ENCODE measurements at places on chromosomes 5 and 9. TPM values are rescaled to one million over a fixed set of nuclear protein-coding genes. Genes with fewer than 3 reads are reported as not detected.

The ZDHHC11 gene
- total RNA-seq = 28.7 TPM

- H3K36me3 ChIP-seq = no peaks in the 10 kb centered on the region
- H3K4me3 ChIP-seq = no peak overlapping the region
- no peaks in the 10 kb centered on the region for H3K27me3 ChIP-seq
- DNase-seq = no peak
Observed at GRCh38 chr5:20604992-20605391, 617.0 kb upstream of the CDH18 start.

The EIF4E1B gene
- total RNA-seq = not detected

- no peaks in the 10 kb centered on the region for H3K36me3 ChIP-seq
- DNase-seq = no peak
- peaks cover 17% of the 10 kb centered on the region for H3K4me1 ChIP-seq
- no peak overlapping the region for H3K4me3 ChIP-seq
Observed at GRCh38 chr5:124605541-124605940, 140.9 kb downstream of the ZNF608 start.

- no peak for DNase-seq
- H3K4me3 ChIP-seq = no peak overlapping the region
- no peaks in the 10 kb centered on the region for H3K4me1 ChIP-seq
- H3K36me3 ChIP-seq = no peaks in the 10 kb centered on the region
- no peak overlapping the region for H3K27ac ChIP-seq
Observed at GRCh38 chr5:93343570-93343969, 237.4 kb downstream of the NR2F1-AS1 start.

GRCh38 chr5:54469622-54470021 is 14.1 kb downstream of the HSPB3 start:
- H3K27me3 ChIP-seq = no peaks in the 10 kb centered on the region
- DNase-seq = no peak
- H3K4me1 ChIP-seq = no peaks in the 10 kb centered on the region
- H3K36me3 ChIP-seq = no peaks in the 10 kb centered on the region
- H3K4me3 ChIP-seq = peak overlapping the region; percentile 31
- peak overlapping the region; percentile 59 for H3K27ac ChIP-seq

The CTXN3 gene
- not detected for total RNA-seq

The TRIP13 gene
- 1.0 TPM for total RNA-seq

The SLIT3 gene
- 48.6 TPM for total RNA-seq

The GPR150 gene
- total RNA-seq = 0.18 TPM

DNA sequence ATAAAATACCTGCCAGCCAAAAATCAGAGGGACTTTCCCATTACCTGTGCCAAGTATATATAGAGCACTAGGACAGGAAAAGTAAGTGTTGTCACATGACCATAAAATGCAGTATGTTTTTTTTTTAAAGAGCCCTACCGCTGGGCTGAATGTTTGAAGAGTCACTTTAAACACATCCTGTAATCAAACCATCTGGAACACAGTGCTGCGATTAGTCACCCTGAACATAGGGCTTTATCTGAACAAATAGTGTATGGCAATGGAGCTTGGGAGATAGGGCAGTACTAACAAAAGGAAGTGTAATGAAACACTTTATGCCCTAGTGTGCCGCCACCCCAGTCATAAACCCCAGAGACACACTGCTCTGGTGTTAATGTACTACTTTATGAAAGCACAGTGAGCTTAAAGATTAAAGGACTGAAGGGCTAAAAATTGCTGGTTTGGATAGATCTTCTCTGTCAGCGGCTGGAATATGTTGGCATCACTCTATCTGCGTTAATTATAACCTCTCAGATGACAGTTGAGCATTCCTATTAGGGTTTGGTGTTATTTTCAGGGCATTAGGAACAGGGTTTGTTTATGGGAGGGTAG is 90.4 kb downstream of the ZNF608 start:
- no peak for DNase-seq
- H3K4me3 ChIP-seq = peak overlapping the region; percentile 9
- no peaks in the 10 kb centered on the region for H3K36me3 ChIP-seq

GRCh38 chr9:118595719-118596305 is 773.4 kb downstream of the BRINP1 start:
- H3K4me1 ChIP-seq = no peaks in the 10 kb centered on the region
- H3K36me3 ChIP-seq = no peaks in the 10 kb centered on the region
- DNase-seq = no peak
- H3K27ac ChIP-seq = no peak overlapping the region
- no peak overlapping the region for H3K4me3 ChIP-seq

GRCh38 chr5:35880156-35880555 is 23.5 kb downstream of the IL7R start:
- no peak for DNase-seq
- peaks cover 5% of the 10 kb centered on the region for H3K4me1 ChIP-seq
- H3K27ac ChIP-seq = no peak overlapping the region
- no peaks in the 10 kb centered on the region for H3K27me3 ChIP-seq

- no peak for DNase-seq
- peaks cover 9% of the 10 kb centered on the region for H3K4me1 ChIP-seq
- no peaks in the 10 kb centered on the region for H3K36me3 ChIP-seq
Observed at GRCh38 chr5:94969174-94969573, 315.7 kb downstream of the MCTP1 start.

The AGXT2 gene
- not detected for total RNA-seq

The CYSTM1 gene
- total RNA-seq = 80.4 TPM

DNA sequence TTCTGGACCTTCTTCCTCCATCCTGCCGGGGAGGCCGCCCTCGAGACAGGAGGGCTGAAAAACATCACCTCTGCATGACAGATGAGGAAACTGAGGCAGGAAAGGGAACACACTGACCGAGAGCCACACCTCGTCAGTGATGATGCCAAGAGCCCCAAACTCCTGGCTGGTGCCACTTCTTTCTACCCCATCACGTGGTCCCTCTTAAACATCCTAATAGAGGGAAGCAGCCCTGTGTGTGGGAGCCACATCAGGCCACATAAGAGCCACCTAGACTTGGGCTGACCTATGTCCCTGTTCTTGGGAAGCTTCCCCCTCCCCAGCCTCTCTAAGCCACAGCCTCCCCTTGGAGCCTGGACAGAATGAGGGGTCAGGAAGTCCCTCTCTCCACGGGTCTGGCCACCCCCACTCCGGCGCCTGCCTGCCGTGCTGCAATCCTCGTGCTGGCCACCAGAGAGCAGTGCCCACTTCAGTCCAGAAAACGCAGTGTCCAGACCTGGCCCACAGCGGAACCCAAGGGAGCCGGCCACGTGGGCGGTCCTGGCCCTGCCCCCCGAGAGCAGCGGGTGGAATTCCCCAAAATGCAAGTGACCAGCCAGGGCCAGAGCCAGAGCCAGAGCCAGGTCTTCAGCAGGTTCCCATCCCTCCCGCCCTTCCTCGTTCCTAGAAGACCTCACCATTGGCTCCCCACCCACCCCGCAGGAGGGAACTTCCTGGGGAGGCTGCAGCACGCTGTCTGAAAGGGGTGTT is 54.7 kb upstream of the SARDH start:
- H3K27ac ChIP-seq = no peak overlapping the region
- peaks cover 12% of the 10 kb centered on the region for H3K36me3 ChIP-seq
- H3K27me3 ChIP-seq = no peaks in the 10 kb centered on the region
- H3K4me1 ChIP-seq = peaks cover 38% of the 10 kb centered on the region
- peak overlapping the region; percentile 15 for H3K4me3 ChIP-seq

- DNase-seq = peak; percentile 55
- H3K36me3 ChIP-seq = no peaks in the 10 kb centered on the region
- no peaks in the 10 kb centered on the region for H3K27me3 ChIP-seq
- no peak overlapping the region for H3K4me3 ChIP-seq
- peaks cover 25% of the 10 kb centered on the region for H3K4me1 ChIP-seq
Observed at GRCh38 chr9:128150594-128151308, 1.5 kb downstream of the LCN2 start.

GRCh38 chr9:71608825-71609447 is 159.4 kb downstream of the CEMIP2 start:
- no peaks in the 10 kb centered on the region for H3K27me3 ChIP-seq
- no peak overlapping the region for H3K4me3 ChIP-seq

GRCh38 chr9:133423216-133423615 is 1.0 kb downstream of the ADAMTS13 start:
- no peak for DNase-seq
- H3K36me3 ChIP-seq = no peaks in the 10 kb centered on the region
- no peak overlapping the region for H3K27ac ChIP-seq
- no peak overlapping the region for H3K4me3 ChIP-seq
- peaks cover 17% of the 10 kb centered on the region for H3K27me3 ChIP-seq
- H3K4me1 ChIP-seq = peaks cover 5% of the 10 kb centered on the region

DNA sequence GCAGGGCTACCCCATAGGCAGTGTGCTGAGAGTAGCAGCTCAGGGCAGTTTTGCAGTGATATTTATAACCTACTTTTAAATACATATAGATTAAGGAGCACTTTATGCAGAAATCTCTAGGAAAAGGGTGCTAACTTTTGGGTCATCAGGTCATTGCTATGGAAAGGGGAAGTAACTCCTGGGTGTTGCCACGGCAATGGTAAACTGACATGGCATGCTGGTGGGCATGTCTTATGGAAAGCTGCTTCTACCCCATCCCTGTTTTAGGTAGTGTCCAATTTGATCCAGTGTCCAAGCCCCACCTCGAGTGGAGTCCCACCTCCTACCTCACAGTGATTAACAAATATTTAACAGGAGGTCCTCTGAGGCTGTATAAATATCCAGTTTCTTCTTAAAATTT is 56.8 kb upstream of the XPA start:
- H3K4me3 ChIP-seq = no peak overlapping the region
- DNase-seq = no peak
- no peaks in the 10 kb centered on the region for H3K36me3 ChIP-seq
- H3K27ac ChIP-seq = no peak overlapping the region
- no peaks in the 10 kb centered on the region for H3K4me1 ChIP-seq

DNA sequence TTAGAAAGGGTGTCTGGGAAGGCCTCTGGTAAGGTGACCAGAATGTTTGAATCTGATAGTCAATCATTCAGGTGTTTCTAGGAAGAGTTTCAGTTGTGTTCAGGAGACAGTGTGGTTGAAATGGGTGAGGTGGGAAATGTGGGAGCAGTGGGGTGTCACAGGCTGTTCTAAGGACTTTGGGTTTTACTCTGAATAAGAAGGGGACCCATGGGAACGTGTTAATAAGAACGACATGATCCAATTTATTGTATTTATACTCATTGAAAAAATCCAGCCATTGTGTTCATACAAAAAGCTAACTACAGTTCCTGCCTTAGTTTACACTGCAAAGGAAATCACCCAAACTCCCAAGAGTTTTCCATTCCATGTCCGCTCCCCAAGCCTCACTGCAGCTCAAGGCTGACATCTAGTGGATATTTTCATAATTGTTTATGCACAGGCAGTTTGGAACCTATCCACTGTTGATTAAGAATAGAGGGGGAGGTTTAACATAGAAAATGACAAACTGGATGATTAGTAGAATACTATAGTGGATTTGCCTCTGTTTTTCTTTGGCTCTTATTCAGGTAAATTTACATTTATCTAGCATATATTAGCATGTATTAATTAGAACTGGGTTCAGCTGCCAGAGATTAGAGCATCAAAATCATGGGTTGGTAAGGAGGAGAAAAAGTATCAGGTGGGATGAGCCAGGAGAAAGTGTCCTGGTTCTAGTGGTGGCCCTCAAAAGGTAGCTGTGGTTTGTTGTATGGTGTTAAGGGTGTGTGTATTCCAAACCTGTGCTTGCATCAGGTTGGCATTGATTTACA is 17.7 kb downstream of the CAVIN4 start:
- peaks cover 10% of the 10 kb centered on the region for H3K4me1 ChIP-seq
- H3K27me3 ChIP-seq = no peaks in the 10 kb centered on the region
- H3K4me3 ChIP-seq = no peak overlapping the region
- no peak overlapping the region for H3K27ac ChIP-seq

GRCh38 chr9:76761448-76761847 is 2.8 kb upstream of the PCA3 start:
- H3K27ac ChIP-seq = no peak overlapping the region
- H3K36me3 ChIP-seq = no peaks in the 10 kb centered on the region
- no peaks in the 10 kb centered on the region for H3K4me1 ChIP-seq
- no peak overlapping the region for H3K4me3 ChIP-seq
- no peak for DNase-seq

GRCh38 chr5:128357226-128357625 is 180.8 kb downstream of the FBN2 start:
- no peaks in the 10 kb centered on the region for H3K27me3 ChIP-seq
- no peak overlapping the region for H3K4me3 ChIP-seq
- H3K36me3 ChIP-seq = no peaks in the 10 kb centered on the region
- H3K27ac ChIP-seq = no peak overlapping the region

- peak overlapping the region; percentile 37 for H3K27ac ChIP-seq
- no peak overlapping the region for H3K4me3 ChIP-seq
- peaks cover 23% of the 10 kb centered on the region for H3K4me1 ChIP-seq
- no peaks in the 10 kb centered on the region for H3K27me3 ChIP-seq
Observed at GRCh38 chr5:148145916-148146315, 22.4 kb upstream of the SPINK14 start.

DNA sequence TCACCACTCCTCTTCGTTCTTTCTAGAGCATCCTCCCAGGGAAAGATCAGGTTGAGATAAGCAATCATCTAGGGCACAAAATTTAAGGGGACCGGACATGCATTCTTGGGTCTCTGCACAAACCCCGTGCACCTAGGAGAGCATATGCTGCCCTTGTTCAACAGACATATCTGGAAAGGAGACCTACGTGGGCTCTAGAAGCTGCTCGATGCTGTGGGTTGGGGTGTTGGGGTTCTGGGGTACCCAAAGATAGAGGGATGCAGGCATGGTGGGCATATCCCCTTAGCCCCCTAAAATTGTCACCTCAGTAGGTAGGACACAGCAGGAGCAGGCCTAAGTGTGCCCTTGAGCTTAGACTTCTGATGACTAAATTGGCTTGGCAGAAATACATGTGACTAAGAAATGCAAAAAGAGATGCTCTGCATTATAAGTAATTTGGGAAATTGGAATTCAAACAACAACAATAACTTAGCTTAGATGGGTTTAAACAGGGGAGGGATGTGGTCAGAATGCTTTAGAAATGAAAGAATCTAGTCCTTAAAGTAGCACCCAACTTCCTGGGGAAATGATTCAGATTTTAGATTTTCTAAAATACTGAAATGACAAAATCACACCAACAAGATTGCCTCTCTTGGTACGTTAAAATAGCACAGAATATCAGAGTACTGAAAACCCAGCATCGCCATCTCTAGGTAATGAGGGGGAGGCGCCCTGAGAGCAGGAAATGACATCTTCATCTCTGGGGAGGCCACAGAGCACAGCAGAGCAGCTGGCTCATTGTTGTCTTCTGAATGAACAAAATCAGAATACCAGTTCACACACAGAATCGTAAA is 172.3 kb downstream of the GNA14 start:
- H3K27me3 ChIP-seq = no peaks in the 10 kb centered on the region
- no peaks in the 10 kb centered on the region for H3K36me3 ChIP-seq
- H3K4me1 ChIP-seq = no peaks in the 10 kb centered on the region
- no peak overlapping the region for H3K27ac ChIP-seq

The PCDH12 gene
- total RNA-seq = 14.9 TPM

- peaks cover under 1% of the 10 kb centered on the region for H3K4me1 ChIP-seq
- H3K27me3 ChIP-seq = no peaks in the 10 kb centered on the region
- no peak for DNase-seq
Observed at GRCh38 chr5:112743631-112744030, 5.9 kb downstream of the APC start.

- H3K4me3 ChIP-seq = no peak overlapping the region
- no peak overlapping the region for H3K27ac ChIP-seq
- no peaks in the 10 kb centered on the region for H3K36me3 ChIP-seq
- DNase-seq = no peak
- H3K27me3 ChIP-seq = no peaks in the 10 kb centered on the region
Observed at GRCh38 chr9:132049900-132050299, 29.8 kb downstream of the MED27 start.

The FOXD4 gene
- total RNA-seq = 0.32 TPM

Data from lower lobe of right lung (tissue), 2 donors.